Esophagus muscularis mucosa (tissue), 4 donors: ENCODE measurements at places on chromosomes 3 and 15. TPM values are rescaled to one million over a fixed set of nuclear protein-coding genes. Genes with fewer than 3 reads are reported as not detected.

The RBP2 gene
- not detected for total RNA-seq

The FETUB gene
- not detected for total RNA-seq

The C15orf39 gene
- 17.7 TPM for total RNA-seq

GRCh38 chr15:70098153-70098460, 390 bp upstream of the TLE3 start:
- H3K36me3 ChIP-seq = no peaks in the 10 kb centered on the region
- peak overlapping the region; percentile 97 for H3K4me3 ChIP-seq
- no peak for DNase-seq
- H3K4me1 ChIP-seq = peaks cover 68% of the 10 kb centered on the region
- H3K27ac ChIP-seq = peak overlapping the region; percentile 96

- no peaks in the 10 kb centered on the region for H3K4me1 ChIP-seq
- H3K27ac ChIP-seq = no peak overlapping the region
- H3K4me3 ChIP-seq = no peak overlapping the region
- no peaks in the 10 kb centered on the region for H3K27me3 ChIP-seq
- H3K36me3 ChIP-seq = no peaks in the 10 kb centered on the region
Measured at GRCh38 chr3:103440539-103441203, 1005.9 kb downstream of the ZPLD1 start.

DNA sequence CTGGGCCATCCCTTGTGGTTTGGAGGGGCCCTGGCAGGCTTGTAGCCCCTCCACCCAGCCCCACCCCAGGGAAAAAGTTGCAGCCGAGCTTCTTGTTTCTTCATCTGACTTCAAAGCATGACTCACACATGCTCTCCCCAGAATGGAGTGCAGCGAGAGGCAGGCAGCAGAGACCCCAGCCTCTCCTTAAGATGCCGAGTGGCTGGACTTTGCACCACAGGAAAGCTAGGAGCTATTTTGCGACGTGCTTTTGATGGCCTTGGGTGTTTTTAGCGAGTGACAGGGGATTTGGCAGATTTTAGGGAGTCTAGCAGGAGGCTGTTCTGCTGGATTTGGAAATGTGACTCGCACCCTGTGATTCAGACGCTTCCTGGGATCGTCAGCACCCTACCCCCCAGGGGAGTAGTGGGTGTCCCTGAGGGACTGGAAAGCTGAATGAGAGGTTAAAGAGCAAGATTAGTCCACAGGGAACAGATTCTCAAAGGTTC, 14.2 kb downstream of the BAHD1 start:
- no peak overlapping the region for H3K4me3 ChIP-seq
- DNase-seq = no peak
- H3K27ac ChIP-seq = no peak overlapping the region
- H3K27me3 ChIP-seq = no peaks in the 10 kb centered on the region

- no peaks in the 10 kb centered on the region for H3K4me1 ChIP-seq
- no peak overlapping the region for H3K27ac ChIP-seq
- H3K36me3 ChIP-seq = no peaks in the 10 kb centered on the region
- no peaks in the 10 kb centered on the region for H3K27me3 ChIP-seq
- no peak overlapping the region for H3K4me3 ChIP-seq
- DNase-seq = no peak
Measured at GRCh38 chr3:157294953-157295352, 135.0 kb upstream of the CCNL1 start.
